ENCODE measurements at places on chromosomes 12 and 14.

- H3K4me3 ChIP-seq, result no peak overlapping the region
- no peaks in the 10 kb centered on the region for H3K36me3 ChIP-seq
- no peak for DNase-seq
- H3K4me1 ChIP-seq, result no peaks in the 10 kb centered on the region
- H3K27ac ChIP-seq, result no peak overlapping the region
These were observed 89.0 kb downstream of the STON2 start for GRCh38 chr14:81311141-81311540.

DNA sequence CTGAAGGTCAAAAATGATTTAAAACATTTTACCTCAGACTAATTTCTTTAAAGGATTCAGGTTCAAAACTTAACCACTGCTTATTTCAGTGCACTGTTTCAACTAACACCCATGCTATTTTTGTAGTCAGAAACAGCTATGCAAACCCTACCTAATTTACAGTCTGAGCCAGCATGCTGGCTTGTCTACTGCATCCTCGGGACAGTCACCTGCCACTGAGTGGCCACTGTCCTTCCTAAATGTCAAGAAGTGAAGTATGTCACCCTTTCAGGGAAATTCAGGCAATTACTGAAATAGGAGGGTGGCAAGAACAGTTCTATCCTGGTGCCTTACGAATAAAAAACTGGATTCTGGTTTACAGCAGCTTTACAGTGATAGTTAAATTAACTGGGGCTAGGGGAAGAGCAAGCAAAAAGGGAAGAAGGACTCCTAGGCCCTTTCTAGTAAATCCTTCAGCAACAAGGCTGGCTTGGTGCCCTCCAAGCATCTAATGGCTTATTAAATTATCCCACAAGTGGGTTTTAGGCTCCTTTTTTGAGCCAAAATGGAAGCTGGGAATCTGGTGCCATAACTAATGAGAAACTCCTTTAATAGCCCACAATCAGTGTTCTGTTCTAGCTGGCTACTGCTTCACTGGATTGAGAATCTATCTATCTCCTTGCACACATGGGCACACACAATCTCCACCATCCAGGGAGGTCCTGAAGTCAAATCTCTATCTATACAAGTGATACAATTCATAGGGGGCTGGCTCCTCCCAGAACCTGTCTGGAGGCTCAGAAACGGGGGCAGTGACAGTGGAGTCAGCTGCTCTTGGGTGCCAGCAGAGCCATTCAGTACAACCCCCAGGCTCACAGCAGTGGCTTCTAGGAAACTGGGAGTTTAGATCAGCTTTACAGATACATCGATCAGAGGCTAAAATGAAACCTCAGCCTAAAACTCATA is 43.4 kb downstream of the SH2B3 start:
- no peak for DNase-seq
- H3K27ac ChIP-seq, result peak overlapping the region; percentile 19
- no peak overlapping the region for H3K4me3 ChIP-seq
- H3K4me1 ChIP-seq, result peaks cover 57% of the 10 kb centered on the region

DNA sequence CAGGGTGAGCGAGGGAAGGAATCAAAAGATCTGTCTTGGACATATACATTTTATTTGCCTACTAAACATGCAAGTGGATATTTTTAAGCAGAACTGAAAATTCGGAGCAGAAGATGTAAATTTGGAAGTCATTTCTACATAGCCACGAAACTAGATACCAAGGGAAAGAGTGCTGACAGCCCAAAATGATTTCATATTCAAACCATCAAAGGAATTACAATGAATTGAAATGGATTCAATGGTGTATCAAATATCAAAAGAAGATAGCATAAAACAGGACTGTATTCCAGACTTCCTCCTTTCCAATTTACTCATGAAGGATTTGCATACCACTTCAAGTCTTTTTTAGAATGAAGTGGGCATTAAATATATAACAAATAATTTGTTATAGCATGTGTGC is 313.5 kb upstream of the KITLG start:
- no peaks in the 10 kb centered on the region for H3K27me3 ChIP-seq
- H3K36me3 ChIP-seq, result no peaks in the 10 kb centered on the region
- H3K4me3 ChIP-seq, result no peak overlapping the region

DNA sequence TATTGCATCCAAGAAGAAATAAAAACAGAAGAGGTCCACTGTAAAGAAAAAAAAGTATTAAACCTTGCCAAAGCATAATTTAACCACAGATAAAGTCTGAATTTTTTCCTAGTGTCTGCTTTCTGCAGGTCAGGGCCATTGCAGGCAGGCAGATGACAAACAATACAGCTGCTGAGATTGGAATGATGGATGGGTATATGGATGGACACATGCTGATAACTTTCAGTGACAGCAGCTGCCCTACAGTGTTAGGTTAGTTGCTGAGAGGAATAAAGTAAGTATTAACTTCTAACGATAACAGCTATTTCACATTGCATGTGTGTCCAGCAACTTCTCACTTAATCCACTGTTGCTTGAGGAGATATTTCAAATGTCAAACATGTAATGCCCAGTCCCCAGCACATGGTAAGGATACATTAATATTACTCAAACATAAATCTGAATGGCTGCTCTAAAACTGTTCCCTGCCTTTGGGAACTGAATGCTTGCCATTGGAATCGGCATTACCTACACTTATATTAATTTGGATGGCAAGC is 515.3 kb downstream of the RMST start:
- H3K4me3 ChIP-seq, result no peak overlapping the region
- no peaks in the 10 kb centered on the region for H3K4me1 ChIP-seq
- no peak for DNase-seq
- H3K27me3 ChIP-seq, result no peaks in the 10 kb centered on the region
- H3K27ac ChIP-seq, result no peak overlapping the region

DNA sequence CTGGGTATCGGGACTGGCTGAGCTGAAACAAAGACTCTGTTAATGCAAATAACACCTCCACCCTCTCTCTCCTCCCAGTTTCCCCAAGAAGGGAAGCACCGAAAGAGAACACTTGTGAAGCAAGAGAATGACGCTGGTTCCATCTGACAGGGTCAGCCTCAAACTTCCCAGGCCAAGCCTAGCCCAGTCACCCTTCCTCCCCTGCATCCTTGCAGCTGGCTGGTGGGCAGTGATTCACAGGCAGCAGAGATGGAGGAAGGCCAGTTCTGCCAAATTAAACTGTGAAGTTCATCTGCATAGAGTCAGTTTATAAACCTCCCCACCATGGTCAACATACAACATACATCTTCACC is 2.8 kb downstream of the LRRC74A start:
- DNase-seq, result no peak
- H3K36me3 ChIP-seq, result no peaks in the 10 kb centered on the region
- H3K27me3 ChIP-seq, result no peaks in the 10 kb centered on the region
- H3K4me1 ChIP-seq, result no peaks in the 10 kb centered on the region
- no peak overlapping the region for H3K4me3 ChIP-seq

GRCh38 chr12:47797441-47797840 is 22.3 kb downstream of the HDAC7 start:
- H3K27me3 ChIP-seq, result no peaks in the 10 kb centered on the region
- no peak overlapping the region for H3K4me3 ChIP-seq
- peaks cover 56% of the 10 kb centered on the region for H3K36me3 ChIP-seq
- H3K27ac ChIP-seq, result no peak overlapping the region
- peaks cover 26% of the 10 kb centered on the region for H3K4me1 ChIP-seq

- H3K4me1 ChIP-seq, result no peaks in the 10 kb centered on the region
- H3K27ac ChIP-seq, result no peak overlapping the region
- no peak for DNase-seq
- H3K4me3 ChIP-seq, result no peak overlapping the region
These were observed 15.3 kb downstream of the TCHP start for GRCh38 chr12:109915171-109916040.

DNA sequence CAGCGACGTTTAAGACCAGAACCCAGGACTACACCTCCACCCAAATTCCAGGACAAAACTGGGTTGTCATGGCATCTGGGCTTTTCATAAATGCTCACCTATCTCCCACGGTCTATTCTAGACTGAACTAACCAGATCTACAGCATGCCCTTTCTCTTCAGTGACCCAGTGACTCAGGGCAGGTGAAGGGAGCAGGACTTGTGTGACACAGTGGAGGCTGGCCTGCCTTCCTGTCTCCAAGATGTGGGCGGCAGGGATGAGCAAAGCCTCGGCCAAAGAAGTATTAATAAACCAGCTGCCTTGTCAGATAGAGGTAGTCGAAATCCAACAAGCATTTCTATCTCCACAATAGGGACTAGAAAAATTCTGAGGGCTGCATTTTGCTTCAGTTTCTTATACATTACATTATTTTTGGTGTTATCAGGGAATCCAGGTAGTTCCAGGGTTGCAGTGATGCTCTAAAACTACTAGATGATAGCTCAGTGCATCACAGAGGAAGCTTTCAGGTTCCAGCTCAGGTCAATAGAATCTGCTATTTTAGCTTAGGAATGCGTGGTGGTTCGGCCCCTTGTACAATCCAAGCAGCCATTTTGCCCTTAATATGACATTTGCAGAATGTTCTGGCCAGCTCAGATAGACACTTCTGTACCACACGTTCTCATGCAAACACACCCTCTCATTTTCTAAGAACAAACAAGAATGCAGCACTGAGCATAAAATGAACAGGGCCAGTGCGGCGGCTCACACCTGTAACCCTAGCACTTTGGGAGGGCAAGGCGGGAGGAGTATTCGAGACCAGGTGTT is 4.2 kb upstream of the GLRX5 start:
- no peaks in the 10 kb centered on the region for H3K36me3 ChIP-seq
- DNase-seq, result no peak
- no peaks in the 10 kb centered on the region for H3K27me3 ChIP-seq
- H3K4me3 ChIP-seq, result no peak overlapping the region
- H3K27ac ChIP-seq, result no peak overlapping the region

GRCh38 chr12:112368856-112369255 is 13.4 kb downstream of the HECTD4 start:
- no peak for DNase-seq
- H3K27me3 ChIP-seq, result no peaks in the 10 kb centered on the region
- no peaks in the 10 kb centered on the region for H3K36me3 ChIP-seq
- H3K27ac ChIP-seq, result no peak overlapping the region
- no peaks in the 10 kb centered on the region for H3K4me1 ChIP-seq

GRCh38 chr12:49616533-49617219 is 6.7 kb upstream of the PRPF40B start:
- H3K27me3 ChIP-seq, result no peaks in the 10 kb centered on the region
- no peak overlapping the region for H3K27ac ChIP-seq
- H3K4me1 ChIP-seq, result peaks cover 9% of the 10 kb centered on the region
- DNase-seq, result no peak

GRCh38 chr12:58540480-58541299 is 379.6 kb downstream of the LRIG3 start:
- no peak for DNase-seq
- H3K27ac ChIP-seq, result no peak overlapping the region
- no peaks in the 10 kb centered on the region for H3K36me3 ChIP-seq
- no peak overlapping the region for H3K4me3 ChIP-seq
- no peaks in the 10 kb centered on the region for H3K27me3 ChIP-seq

- no peaks in the 10 kb centered on the region for H3K36me3 ChIP-seq
- peak; percentile 64 for DNase-seq
- H3K4me1 ChIP-seq, result peaks cover 59% of the 10 kb centered on the region
- peak overlapping the region; percentile 96 for H3K4me3 ChIP-seq
- H3K27ac ChIP-seq, result peak overlapping the region; percentile 89
- H3K27me3 ChIP-seq, result no peaks in the 10 kb centered on the region
These were observed 2.6 kb downstream of the WNK1 start for GRCh38 chr12:754851-755562.

DNA sequence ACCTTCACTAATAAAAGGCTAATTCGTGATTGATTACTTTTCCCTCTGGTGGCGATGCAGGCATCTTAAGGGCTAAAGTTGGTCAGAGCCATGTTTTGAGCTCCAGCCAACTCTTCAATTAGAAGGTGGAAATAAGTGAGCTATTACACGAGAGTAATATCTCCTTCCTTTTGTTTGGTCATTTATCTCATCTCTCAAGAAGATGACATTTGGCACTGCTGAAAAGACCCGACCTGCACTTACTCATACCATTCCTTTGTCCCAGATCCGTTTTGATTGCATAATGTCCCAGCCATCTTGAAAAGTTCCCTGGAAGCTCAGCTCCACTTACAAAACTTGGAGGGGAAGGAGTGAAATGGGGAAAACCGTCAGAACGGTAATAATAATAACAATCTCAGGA is 316.2 kb downstream of the VRK1 start:
- peaks cover 8% of the 10 kb centered on the region for H3K4me1 ChIP-seq
- no peaks in the 10 kb centered on the region for H3K36me3 ChIP-seq
- H3K27ac ChIP-seq, result no peak overlapping the region
- H3K4me3 ChIP-seq, result no peak overlapping the region
- DNase-seq, result no peak

DNA sequence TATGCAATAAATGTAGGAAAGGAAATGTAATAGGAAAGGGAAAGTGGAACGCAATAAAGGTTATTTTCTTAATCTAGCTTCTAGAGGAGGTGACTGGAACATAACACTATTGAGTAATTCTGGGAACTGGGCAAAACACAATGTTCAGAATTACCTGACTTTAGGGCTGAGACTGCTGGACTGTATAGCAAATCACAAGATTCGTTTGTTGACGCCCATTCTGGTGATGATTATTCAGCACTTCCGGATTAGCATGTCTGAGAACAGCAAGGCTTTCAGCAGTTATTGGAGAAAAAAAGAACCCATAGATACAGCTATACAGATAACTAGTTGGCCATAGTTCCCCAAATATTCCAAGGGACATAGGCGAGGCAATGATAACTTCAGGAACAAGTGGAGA is 2.3 kb upstream of the KLRD1 start:
- H3K36me3 ChIP-seq, result no peaks in the 10 kb centered on the region
- H3K4me3 ChIP-seq, result no peak overlapping the region
- no peaks in the 10 kb centered on the region for H3K27me3 ChIP-seq

DNA sequence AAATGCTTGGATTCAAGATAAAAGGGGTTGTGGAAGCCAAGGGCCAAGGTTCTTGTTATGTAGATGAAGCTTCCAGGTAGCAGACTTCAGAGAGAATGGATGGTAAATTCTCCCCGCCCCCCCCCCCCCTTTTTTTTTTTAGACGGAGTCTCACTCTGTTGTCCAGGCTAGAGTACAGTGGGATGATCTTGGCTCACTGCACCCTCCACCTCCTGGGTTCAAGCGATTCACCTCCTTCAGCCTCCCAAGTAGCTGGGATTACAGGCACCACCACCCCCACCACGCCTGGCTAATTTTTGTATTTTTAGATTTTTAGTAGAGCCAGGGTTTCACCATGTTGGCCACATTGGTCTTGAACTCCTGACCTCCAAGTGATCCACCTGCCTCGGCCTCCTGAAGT is 4.1 kb downstream of the DGLUCY start:
- peaks cover 8% of the 10 kb centered on the region for H3K36me3 ChIP-seq
- no peaks in the 10 kb centered on the region for H3K27me3 ChIP-seq
- no peak overlapping the region for H3K4me3 ChIP-seq

- H3K36me3 ChIP-seq, result no peaks in the 10 kb centered on the region
- no peaks in the 10 kb centered on the region for H3K27me3 ChIP-seq
- no peak overlapping the region for H3K4me3 ChIP-seq
- H3K27ac ChIP-seq, result peak overlapping the region; percentile 38
These were observed 30.9 kb upstream of the TUBA1C start for GRCh38 chr12:49233842-49234526.

DNA sequence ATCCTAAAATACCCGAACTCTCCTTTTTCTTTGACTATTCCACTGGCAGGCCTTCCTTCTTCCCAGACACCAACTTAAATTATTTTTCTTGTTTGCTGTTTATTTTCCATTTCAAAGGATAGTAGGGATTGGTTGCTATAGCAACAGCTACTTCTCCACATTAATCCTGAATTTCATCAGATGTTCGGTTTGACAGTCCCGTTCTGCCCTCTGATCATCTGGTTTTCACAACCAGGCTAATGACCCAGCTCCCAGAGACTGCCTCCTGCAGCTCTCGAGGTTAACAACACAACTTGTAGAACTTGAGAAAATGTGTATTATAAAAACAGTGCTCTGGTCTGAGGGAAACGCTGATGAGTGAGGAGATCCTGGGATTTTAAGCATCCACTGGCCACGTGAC is 45.5 kb downstream of the NUAK1 start:
- no peaks in the 10 kb centered on the region for H3K4me1 ChIP-seq
- DNase-seq, result no peak
- no peaks in the 10 kb centered on the region for H3K27me3 ChIP-seq
- no peak overlapping the region for H3K4me3 ChIP-seq
